ENCODE measurements at places on chromosomes 16 and 17.

DNA sequence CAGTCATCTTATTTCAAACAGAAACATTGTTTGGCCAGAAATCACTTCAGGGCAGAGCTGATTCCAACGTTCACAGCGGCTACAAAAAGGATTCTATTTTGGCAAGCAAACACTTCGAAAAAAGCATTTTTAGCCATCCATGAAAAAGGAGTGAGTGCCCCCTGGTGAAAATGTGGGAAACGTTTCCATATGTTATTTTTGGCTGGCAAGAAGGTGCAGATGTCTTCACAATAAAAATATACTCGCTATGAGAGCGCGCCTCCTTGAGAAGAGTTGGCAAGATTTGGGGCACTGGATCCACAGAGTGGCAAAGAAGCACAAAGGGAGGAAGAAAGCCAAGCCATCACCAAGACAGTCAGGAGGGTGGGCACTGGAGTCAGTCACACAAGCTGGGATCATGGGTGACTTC, 191.1 kb downstream of the CHD9NB start:
- DNase-seq = peak; percentile 8

- no peak for DNase-seq
These were observed 38.6 kb downstream of the ARHGAP27 start for GRCh38 chr17:45394091-45394490.

DNA sequence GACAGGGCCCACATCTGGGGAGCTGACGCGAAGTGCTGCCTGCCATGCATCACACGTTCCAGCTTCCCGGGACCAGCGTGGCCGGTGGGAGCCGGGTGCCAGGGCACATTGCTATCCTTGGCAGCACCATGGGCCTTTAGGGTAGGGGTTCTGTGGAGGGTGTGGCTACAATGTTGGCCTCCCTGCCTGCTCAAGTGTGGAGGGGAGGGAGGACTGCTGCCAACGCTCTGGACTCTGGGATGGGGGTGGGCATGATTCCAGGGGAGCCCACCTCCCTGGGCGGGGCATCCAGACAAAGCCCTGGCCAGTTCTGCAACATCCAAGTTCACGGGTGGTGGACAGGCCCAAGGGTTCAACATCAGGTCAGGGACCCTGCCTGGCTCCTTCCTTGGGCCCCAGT, 13.9 kb downstream of the GRB7 start:
- no peak for DNase-seq

GRCh38 chr17:75588596-75589011, 1.0 kb downstream of the MYO15B start:
- no peak for DNase-seq
